ENCODE measurements at places on chromosomes 16 and 17.
A peak's percentile ranks its signal among the peaks of the same experiment; 100 is the strongest.

DNA sequence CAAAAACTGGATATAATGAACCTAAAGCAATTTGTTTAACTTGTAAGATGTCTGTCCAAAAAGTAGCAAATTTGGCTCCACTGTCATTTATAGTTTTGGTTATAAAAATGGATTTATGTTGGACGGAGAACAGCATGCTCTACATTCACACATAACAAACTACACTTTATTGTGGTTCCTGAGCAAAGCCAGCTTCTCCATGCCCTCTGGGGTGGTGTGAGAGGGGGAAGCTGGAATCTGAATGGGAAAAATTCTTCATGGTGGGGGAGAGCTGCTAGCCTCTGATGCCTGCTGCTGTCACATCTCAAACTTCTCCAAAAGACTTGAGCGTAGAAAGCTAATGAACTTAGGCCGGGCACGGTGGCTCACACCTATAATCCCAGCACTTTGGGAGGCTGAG lies 9.8 kb upstream of the METTL9 start:
- DNase-seq = no peak

- peak; percentile 90 for DNase-seq
These were observed 8.0 kb downstream of the ST3GAL2 start for GRCh38 chr16:70430667-70431536.

- no peak for DNase-seq
These were observed 747.5 kb upstream of the EEF2KMT start for GRCh38 chr16:5845046-5845445.

DNA sequence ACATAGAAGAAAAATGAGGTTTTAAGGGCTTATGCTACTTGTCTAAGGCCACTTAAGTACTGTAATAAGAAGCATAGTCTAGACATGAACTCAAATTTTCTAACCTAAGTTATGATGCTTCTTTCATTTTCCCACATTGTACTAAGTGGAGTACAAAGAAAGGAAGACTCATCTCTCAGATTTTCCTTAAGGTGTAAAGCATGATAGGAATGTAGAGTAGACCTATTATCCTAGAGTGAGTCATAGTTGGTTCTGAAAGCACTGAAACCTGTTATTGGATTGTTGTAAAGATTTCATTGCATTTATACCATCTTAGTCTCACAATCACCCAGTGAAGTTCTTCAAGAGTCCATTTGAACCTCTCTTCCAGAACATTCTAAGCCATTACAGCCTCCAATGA lies 343.8 kb downstream of the TOX3 start:
- DNase-seq = no peak

GRCh38 chr17:75652341-75652740 lies 14.6 kb downstream of the RECQL5 start:
- no peak for DNase-seq

GRCh38 chr16:52747088-52747595 lies 200.2 kb upstream of the TOX3 start:
- no peak for DNase-seq

DNA sequence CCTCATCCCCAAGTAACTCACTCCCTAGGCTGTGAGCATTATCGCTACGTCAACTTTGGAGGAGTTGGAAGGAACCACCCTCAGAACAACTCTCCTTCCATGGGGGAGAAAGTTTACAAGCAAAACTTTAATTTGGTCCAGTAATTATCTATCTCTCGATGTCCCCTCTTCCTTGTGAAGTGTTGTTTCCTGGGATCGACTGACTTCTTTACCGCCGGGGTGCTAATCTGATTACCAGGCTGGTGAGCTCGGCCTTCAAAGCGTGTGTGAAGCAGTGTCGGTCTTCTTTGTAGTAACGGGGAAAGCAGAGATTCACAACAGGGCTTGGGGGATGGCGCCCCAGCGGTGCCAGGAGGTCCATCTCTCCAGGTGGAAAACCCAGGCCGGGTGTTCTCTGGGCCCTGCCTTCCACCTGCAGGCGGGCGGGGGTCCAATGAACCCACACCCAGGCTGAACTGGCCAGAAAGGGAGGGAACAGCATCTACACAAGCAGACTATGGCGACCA lies 14.5 kb upstream of the FOXF1 start:
- DNase-seq = no peak

DNA sequence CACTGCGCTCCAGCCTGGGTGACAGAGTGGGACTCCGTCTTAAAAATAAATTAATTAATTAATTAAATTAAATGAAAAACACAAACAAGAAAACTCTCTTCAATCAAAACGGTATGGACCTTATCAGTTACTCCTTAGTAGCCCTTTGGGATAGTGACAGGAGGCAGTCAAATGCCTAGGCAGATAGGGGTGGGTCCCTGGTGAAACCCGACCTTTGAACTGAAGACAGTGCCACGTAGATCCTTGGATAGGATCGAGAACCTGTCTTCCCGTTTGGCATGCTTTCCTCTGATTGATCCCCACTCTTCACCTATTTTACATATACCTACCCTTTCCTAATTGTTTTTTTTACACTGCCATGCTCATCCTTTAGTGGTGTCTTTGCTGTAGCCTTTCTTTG lies 22.2 kb upstream of the DHRS7B start:
- DNase-seq = no peak

- DNase-seq = no peak
These were observed 177.1 kb upstream of the ELAC2 start for GRCh38 chr17:13194887-13195286.

DNA sequence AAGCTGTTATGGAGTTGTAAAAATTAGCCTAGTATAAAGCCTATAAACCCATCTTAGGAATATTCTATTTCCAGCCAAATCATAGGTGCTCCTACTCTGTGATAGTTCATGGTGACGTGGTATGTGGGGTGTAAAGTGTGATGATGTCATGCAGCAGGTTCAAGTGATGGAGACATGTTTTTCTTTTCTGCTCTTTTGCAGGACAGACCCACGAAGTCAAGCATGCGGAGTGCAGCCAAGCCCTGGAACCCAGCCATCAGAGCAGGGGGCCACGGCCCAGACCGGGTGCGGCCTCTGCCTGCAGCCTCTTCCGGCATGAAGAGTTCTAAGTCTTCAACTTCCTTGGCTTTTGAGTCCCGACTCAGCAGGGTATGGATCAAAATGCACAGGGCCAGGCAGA lies 87.3 kb downstream of the SPECC1 start:
- no peak for DNase-seq

- no peak for DNase-seq
These were observed 33.6 kb downstream of the ELAC2 start for GRCh38 chr17:12983991-12984884.

DNA sequence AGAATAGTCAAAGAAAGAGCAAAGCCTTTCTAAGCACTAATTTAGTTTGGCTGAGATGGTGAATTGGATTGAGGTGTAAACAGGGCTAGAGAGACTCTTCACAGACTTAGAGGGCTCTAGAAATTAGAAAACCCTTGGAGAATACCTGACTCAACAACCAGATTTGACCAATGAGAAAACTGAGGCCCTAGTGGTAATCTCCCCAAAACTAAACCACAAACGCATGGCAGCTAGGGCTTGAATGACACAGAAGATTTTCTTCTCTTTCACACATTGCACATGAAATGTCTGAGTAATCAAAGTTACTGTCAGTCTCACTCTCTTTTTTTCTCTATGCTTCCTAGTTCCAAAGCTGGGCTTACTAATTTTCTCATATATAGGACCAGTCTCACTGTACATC lies 314.5 kb upstream of the KCNJ16 start:
- DNase-seq = no peak

- no peak for DNase-seq
These were observed 84.2 kb downstream of the WWOX start for GRCh38 chr16:78183437-78184237.

DNA sequence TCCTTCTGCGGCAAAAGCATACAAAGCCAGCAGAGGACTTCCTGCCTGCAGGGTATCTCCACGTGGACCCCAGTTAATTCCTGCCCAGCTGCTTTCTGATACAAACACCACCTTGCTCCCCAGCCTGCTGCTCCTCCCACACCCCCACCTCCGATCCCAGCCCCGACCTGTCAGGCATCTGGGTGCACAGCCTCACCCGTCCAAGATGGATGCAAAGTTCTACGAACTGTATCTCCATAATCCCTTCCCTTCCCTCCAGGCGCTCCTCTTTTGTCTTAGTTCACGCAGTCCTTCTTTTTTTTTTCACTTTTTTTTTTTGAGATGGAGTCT lies 15.6 kb upstream of the FOXJ1 start:
- DNase-seq = no peak

GRCh38 chr16:30895627-30896260 lies 670 bp upstream of the CTF1 start:
- DNase-seq = peak; percentile 61

DNA sequence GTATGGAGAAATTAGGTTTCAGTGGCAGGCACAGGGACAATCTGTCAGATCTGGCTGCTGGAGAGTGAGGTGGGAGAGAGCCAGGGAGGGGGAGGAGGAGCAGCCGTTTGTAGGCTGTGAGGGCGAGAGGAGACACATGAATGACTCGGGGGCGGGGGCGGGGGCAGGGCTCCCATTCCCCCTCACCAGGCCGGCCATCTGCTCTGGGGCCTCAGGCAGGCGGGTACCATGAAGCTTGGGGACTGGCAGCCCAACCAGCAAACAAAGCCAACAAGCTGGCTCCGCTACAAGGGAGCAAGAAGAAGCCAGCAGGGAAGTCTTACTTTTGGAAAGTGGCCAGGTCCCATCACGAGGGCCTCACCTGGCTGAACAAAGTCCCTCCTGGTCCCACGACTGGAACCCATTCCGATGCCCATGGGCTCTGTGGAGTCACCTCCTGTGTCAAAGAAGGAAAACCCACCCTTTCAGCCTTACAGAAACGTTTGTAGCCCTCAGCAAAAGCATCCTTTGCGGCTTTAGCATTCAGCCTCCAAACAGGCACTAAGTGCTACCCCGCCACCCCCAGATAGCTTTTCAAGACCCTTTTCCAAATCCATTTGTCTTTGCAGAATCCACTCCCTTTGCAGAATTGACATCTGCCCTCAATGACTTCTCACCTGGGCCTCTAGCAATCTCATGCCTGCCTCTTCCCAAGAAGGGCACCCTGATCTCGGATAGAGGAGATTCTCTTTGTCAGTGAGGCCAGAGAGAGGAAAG lies 9.2 kb upstream of the SSTR2 start:
- no peak for DNase-seq

DNA sequence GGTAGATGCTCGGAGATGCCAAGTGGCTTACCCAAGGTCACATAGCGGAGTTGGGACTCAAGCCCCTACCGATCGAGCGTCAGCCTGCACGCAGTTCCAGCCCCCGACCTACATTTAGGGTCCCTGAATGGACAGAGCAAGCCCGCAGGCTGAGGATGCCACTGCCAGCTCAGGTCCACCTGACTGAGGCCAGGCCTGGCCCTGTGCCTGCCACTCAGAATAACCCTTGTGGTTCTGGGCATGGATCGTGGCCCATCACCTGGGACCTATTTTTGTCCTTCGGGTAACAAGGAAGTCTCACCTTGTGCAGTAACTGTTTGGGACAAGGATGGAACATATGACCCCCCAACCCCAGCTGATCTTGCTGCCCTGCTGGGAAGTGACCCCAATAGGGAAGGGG lies 17.1 kb downstream of the CDH16 start:
- no peak for DNase-seq

DNA sequence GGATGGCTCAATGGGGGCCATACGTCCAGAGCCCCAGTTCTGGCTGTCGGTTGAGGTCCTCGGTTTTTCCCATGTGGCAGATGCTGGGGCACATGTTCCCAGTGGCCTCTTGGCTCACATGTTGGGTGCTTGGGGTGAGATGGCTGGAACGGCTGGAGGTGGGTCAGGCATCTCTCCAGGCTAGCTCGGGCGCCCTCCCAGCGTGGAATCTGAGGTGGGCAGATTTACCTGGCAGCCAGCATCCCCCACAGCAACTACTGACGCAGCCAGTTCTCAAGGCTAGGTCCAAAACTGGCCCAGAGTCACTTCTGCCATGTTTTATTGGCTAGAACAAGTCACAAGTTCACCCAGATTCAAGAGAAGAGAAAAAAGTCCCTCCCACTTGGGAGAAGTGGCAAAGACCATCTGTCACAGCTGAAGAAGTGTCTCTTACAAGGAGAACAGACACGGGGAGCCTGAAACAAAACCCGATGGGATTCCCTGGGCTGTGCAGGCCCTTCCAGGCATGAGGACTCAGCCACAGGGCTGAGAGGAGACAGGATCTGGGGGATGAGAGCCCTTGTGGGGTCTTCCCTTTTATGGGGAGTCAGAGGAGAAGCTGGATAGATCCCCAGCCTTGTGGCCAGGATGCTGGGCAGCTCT lies 15.2 kb downstream of the ACE start:
- no peak for DNase-seq

DNA sequence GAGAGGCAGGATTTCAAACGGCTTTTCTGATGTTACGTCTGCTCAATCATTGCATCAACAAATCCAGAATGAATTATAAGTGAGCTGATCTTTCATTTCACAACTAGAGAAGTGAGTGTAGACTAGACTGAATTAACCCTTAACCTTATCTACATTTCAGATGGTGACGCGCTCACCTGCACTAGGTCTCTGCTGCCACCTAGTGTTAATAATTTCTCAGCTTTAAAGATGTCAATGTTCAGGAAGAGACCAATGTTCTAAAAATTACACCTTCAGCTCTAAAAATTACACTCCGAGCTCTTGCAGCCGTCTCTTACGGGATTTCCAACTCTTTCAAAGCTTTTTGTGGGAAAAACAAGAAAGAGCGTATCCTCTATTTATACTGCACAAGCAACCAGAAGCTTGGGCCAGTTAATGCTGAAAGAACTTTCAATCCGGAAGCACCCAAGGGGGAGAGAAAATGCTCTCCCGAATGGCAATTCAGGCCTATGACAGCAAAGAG lies 88.2 kb upstream of the FA2H start:
- DNase-seq = peak; percentile 83

DNA sequence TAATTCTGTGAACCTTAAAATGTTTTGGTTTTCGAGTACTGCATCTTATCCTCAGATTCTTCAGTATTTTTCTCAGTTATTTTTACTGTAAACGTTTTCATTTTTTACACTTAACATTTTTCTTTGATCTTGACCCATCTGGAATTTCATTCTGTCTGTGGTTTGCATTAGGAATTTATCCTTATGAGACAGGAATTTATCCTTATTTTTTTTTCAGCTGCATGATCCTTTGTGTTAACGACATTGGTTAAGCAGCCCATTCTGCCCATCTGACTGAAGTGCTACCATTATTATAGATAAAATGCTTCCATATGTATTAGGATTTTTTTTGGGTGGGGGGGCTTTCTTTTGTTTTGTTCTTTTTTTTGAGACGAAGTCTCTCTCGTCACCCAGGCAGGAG lies 41.0 kb downstream of the SNX29 start:
- DNase-seq = no peak

DNA sequence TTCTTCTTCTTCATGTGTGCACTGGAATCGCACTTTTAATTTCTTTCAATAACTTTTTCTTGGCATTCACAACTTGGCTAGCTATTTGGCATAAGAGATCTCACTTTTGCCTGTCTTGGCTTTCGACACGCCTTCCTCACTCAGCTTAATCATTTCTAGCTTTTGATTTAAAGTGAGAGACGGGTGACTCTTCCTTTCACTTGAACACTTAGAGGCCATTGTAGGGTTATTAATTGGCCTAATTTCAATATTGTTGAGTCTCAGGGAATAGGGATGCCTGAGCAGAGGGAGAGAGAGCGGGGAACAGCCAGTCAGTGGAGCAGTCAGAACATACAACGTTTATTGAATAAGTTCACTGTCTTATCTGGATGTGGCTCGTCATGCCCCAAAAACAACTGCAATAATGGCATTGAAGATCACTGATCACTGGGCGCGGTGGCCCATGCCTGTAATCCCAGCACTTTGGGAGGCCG lies 200.3 kb downstream of the SEC14L1 start:
- no peak for DNase-seq

- no peak for DNase-seq
These were observed 18.1 kb upstream of the RHBDF2 start for GRCh38 chr17:76519048-76519966.
